ENCODE measurements at places on chromosomes 5 and 9. TPM values are rescaled to one million over a fixed set of nuclear protein-coding genes. Genes with fewer than 3 reads are reported as not detected.

DNA sequence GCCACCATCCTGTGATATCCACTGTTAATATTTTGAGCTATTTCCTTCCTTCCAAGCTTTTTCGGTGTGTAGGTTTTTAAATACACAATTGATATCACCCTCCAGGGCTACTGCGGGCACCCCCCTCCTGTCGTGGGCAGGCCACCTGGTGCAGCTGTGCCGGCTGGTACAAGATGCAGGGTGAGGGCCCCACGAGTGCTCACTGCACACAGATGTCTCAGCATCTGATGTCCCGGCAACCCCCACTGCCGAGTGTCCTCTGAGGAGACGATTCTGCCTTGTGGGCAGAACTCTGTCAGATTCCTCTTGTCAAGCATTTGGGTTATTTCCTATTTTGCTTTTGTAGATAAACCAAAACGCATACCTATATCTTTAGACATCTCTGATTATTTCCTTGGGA lies 25.1 kb downstream of the CACNA1B start:
- no peak for DNase-seq

DNA sequence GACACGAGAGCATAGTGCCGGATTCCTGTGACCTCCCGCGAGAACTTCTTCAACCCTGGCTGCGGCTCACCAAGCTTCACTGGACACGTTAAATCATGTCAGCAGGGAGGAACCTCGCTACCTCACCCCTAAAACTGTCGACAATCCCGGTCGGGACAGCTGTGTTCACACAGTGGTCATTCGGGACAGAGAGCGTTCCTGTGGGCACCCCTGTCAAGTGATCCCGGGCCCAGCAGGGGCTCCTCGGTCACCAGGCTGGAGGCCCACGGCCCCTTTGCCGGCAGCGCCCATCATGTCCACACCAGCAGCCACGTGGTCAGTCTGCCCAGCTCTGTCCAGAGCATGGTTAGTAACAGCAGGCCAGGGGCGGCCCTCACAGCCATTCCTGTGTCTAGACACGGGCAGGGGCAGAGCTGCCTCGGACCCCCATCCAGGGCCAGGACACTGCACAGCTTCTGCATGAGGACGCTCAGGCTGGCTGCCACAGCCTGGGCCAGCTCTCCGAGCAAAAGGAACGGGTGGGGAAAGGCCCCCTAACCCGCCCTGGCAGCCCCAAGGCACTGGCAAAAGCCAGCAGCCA lies 3.5 kb downstream of the INPP5E start:
- DNase-seq: no peak

DNA sequence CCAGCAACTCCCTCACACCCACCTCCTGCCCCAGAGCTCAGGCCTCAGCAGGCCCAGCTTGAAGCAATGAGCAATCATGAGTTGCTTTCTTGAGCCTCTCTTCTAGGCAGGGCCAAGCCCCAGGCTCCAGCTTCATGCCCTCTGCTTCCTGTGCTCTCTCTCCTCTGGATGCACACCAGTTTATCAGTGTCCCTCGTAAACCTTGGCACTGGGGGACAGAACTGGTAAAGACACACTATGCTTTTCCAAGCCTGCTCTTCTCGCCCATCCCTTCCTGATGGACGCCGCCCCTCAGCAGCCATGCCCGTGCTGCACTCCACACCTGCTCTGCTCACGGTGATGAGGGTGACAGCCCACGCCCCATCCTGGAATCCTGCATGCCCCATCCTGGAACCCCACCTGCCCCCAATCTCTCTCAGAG lies 49.4 kb upstream of the ORM1 start:
- no peak for DNase-seq

The ROPN1L gene
- total RNA-seq: 0.87 TPM

The SPATA31A3 gene
- not detected for total RNA-seq

The APBA1 gene
- total RNA-seq: 2.7 TPM

The CD180 gene
- 0.37 TPM for total RNA-seq
